ENCODE measurements at places on chromosomes 5 and 9.

DNA sequence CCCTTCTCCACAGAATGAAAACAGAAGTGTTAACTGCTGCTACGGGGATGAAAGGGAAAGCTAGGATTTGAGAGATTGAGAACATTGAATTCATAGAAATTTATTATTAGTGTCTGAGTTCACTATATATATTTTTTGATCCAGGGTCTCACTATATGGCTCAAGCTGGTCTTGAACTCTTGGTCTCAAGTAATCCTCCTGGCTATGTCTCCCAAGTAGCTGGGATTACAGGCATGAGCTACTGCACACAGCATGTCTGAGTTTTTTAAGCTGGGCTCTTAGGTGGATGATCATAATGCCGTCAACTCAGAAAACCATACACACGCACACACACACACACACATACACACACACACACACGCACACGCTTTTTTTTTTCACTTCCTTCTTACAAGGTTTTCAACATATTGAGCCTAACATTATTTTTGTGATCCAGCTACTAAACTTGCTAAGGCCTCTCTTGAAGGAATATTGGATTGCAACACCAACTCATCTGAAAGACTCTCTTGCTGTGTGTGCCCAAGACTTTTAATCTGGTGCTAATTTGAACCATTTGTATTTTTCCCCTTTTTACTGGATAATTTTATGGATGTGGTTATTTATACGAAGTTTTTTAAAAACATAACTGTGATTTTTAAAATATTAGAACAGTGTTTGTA is 1045.4 kb downstream of the DTWD2 start:
- no peak for DNase-seq

GRCh38 chr5:142106061-142106460 is 2.5 kb upstream of the NDFIP1 start:
- DNase-seq = no peak

GRCh38 chr5:3509290-3509689 is 86.3 kb upstream of the IRX1 start:
- DNase-seq = no peak

DNA sequence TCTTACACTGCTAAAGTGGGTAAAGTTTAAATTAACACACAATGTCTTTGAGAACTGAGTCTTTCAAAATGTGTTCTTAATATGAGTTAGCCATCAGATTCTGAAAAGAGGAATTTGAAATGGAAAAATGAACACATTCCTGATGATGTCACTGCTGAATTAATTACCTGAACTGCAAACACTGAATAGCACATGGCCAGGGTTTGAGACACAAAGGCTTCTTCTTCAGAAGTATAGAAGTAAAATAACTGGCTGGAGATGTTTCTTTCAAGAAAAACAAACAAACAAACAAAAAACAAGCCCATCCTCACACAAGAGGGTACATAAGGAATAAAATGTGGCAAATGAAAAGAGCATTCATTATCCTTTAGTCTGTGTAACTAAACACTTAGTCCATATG is 7.1 kb downstream of the GLIS3 start:
- DNase-seq = no peak

DNA sequence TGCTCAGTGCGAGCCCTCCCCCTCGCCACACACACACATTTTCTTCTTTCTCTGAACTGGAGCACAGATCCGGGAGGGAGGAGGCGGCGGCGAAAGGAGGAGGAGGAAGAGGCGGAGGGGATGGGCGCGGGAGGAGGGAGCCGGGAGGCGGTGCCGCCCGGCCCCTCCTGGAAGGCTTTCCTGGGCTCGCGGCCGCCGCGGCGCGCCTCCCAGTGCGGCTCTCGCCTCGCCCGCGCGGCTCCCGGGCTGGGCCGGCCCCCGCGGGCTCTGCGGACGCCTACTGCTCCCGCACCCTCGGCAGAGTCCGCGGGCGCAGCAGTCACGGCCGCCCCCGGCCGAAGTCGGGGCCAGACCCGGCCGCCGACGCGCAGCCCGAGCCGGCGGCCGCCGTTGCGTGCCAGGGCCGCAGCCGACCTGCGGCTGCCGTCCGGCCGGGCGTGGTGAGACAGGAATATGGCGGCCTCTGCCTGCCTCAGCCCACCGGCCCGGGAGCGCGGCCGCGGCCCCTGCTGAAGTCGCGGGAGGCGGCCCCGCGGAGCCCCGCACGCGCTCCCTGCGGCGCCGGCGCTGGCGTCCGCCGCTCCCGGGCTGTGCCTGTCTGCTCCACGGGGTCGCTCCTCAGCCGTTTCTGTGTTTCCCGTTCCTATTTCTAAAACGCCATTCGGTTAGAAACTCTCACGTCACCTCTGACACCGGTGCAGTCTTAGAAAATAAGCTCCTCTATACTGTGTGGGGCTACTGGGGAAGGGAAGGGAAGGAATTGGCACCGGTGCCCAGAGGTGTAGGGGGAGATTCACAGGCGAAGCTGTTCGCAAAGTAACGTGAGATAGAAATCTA is 500 bp upstream of the GNAQ start:
- DNase-seq = peak; percentile 69

DNA sequence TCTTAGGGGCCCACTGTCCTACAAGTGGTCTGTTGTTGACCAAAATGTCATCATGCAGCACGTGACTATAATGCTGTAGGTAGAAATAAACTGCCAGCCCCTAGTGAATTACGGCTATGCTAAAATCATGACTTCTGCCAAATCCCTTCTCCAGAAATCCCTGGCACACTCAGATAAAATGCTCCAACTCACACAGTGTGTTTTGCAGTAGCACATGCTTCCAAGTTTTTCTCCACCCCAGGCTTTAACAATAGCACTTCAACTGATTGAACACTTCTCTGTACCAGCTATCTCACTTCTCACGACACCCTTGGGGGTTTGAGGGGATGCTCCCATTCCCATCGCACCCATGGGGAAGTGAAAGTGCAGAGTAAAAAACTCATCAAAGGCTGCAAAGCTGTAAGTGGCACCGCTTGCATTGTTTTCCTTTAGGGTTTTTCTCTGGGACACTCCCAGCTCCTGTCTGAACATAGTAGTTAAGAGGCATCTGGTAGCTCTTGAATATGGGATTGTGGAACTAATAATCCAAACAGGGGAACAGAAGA is 151.0 kb upstream of the SLC24A2 start:
- no peak for DNase-seq

DNA sequence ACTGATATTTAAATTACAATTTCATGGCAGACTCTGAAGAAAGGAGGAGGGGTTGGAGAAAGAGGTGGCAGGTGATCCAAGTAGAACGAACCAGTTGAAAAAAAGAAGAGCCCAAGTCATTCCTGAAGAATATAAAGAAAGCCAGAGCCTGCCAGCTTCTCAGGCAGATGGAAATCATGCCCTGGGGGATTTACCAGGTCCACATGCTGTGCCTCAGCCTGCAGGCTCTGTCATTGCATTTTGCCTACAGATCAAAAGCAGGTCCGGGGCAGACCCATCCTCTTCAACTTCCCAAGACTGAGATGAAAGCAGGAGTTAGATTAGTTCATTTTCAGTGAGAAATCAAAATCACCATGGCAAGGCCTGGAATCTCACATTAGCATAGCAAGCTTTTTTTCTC is 48.5 kb downstream of the GDNF start:
- no peak for DNase-seq

DNA sequence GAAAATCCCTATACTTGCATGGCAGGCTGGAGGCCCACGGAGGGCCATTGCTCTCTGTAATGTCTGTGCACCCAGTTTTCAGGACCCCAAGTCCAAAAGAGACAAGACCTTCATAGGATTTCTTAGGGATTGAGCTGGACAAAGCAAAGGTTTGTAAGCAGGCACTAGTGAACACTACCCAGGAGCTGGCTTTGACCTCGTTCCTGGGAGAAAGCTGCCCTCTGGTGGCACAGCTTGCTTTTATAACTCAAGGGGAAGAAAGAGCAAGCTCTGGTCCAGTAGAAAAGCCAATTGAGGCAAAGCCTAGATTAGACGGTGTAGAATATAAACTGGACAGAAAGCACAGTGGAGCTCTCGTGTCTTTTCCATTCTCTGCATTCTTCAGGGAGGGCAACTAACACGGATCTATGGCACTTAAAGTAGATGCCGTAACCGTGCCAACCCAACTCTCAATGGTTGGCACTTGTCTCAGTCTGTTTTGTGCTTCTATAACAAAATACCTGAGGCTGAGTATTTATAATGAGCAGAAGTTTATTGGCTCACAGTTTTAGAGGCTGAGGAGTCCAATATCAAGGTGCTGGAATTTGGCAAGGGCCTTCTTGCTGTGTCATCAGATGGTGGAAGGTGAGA is 7.9 kb downstream of the GABRP start:
- no peak for DNase-seq

DNA sequence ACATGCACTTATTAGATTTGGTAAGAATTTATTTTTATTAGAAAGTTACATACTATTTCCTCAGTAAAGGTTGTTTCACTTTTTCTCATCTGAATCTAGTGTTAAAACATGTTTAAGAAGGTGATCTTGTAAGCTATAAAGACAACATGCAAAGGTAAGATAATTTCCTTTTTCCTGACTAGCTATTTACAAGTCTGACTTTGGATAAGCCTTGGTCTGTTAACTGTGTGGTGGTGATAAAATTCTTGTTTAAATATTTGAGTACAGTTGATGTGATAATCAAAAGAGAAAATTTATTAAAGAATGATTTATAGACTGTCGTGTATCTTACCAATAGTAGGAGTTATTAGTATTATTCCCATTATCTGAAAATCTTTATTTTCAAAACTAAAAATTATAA is 36.9 kb upstream of the GPR21 start:
- no peak for DNase-seq

DNA sequence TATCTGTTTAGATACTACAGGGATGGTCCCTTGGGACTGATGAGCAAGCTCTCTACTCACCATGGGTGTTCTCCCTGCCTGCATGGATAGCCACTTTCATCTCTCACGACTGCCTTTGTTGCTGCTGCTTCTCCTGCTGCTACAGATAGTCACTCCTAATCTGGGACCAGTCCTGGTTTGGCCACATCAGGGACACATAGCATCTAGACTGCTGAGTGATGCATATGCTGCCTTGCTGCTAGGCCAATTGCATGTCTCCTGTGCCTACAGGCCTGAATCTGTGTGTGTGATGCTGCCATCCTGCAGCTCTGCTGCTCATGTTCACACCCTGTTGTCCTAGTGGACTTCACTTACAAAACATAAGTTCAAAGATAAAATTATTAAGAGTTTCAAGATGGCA is 297.1 kb downstream of the HCN1 start:
- no peak for DNase-seq

GRCh38 chr5:124162767-124163532 is 583.5 kb downstream of the ZNF608 start:
- DNase-seq = no peak

GRCh38 chr5:35879096-35879495 is 22.4 kb downstream of the IL7R start:
- no peak for DNase-seq

- no peak for DNase-seq
Observed at GRCh38 chr9:111158363-111158762, 120.1 kb upstream of the LPAR1 start.

DNA sequence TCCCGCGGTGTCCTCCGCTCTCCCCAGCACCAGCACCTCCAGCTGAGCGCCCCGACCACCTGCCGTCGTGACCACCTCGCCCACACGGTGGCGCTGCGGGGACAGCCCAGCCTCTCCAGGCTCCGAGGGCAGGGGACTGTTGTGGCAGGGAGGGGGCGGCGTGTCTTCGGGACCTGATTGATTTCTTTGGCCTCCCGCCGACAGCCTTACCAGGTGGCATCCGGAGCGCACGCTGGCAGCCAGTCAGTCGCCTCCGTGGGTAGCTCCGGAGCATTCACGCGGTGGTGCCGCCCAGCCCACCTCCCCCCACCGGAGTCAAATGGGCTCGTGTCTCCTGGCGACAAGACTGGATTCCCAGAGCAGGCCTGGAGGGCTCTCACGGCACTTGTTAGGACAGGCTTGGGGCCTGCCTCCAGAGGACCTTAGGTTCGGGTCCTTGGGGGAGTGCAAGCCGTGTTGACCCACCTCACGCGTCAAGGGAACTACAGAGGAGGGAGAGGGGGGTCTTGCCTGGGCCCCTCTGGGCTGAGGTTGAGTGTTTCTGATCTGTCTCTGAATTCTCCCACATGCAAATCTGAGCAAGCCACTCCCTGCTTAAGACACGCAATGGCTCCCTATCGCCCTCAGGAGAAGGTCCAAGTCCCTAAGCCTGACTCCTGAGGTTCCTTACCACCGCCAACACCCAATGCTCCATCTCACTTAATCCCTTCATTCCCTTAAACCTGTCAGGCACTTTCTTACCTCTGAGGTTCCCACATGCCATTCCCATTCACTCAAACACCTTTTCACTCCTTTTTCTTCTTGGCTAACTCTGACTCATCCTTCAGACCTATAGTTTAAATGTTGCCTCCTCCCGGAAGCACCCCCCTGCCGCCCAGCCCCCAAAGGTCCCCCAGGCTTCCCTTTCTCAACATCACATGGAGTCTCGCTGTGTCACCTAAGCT is 51.2 kb upstream of the GGTA1 start:
- DNase-seq = peak; percentile 24

DNA sequence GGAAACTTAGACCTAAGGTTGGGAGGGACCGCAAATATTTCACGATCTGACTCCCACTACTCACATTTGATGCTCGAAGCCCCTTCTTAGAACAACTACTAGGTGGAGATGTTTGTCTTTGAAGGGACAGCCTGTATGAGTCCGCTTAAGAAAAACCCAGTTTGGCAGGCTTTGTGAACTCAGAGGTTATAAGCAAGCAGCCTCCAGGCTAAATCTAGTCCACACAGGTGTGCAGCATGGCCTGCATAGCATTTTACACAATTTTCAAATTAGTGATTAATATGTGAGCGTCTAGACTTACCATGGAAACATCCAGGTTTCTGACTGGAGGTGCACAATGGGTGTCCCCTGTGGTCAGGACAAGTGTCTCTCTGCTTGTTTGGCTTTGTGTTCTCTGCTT is 127.1 kb downstream of the KIF4B start:
- DNase-seq = no peak

DNA sequence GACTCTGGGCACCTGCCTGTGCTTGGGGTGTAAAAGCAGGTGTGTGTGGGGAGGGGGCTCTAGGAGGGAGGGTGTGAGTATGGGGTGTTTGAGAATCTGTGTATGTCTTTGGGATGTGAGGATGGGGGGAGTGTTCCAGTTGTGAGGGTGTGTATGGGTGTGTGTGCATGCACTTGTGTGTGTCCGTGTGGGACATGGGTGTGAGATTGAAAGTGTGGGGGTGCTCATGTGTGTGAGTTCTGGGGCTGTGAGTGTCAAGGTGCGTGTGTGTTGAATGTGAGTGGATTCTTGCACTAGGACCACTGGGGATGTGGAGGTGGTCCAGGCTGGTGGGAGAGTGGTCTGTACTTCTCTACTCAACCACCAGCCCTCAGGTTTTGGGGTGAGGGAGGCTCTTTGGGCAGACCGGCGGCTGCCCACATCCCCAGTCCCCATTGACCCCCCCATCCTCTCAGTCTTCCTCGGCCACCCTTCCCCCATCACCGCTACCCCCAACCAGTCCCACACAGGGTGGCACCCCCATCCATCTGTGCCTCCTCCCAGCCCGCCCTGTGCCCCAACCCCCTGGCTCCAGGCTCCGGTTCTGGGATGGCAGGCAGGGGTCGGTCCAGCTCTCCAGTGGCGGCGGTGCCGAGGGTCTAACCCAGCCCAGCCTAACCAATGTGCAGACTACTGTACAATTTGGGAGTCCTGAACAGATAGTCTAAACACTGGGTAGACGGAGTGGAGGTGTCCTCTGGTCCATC is 31.5 kb downstream of the GOLGA2 start:
- no peak for DNase-seq
